SK-N-SH treated with all-trans-retinoic acid at 6 μM for 48 hours (cell line): ENCODE measurements at places on chromosomes 2 and 18.

DNA sequence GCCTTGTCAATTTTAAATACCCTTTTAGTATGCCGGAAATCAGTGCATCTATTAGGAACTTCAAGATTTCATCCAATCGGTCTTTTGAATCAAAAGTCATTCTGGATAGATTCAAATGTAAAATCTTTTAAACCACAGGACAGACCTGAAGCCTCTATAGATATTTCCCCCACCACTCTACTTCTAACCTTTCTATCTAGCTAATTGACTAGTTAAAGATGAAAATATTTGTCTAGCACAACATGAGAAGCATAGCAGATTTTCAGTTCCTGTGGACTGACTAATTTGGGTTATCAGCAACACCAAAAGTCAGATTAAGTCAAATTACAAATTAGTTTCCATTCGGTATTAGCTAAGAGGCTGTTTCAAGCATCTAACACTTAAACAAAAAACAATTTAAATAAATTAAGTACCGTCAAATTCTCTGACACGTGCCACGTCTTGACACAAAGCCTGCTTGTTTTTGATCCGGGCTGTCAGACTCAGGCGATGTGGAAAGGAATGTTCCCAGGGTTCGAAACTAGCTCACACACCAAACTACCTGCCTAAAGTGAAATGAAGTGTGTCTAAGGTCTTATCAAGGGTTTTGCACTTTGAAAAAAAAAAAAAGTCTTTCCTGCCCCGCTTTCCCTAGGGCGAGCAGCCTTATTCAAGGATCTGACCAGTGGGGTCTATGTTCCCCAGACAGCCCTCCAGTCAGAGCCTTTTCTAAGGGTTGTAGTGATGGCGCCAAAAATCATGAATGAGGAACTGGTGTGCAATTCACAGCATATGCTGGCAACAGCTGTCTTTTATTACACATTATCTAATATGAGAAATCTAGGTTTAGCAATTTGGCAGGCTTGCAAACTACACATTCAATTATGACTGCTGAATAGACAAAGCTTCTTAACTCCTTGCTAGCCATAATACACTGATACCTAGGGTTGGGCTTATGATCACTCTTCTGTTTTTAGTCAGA, 4.7 kb downstream of the CYTIP start:
- ATAC-seq: peak; percentile 44; the same call in 2 of the 3 replicates

DNA sequence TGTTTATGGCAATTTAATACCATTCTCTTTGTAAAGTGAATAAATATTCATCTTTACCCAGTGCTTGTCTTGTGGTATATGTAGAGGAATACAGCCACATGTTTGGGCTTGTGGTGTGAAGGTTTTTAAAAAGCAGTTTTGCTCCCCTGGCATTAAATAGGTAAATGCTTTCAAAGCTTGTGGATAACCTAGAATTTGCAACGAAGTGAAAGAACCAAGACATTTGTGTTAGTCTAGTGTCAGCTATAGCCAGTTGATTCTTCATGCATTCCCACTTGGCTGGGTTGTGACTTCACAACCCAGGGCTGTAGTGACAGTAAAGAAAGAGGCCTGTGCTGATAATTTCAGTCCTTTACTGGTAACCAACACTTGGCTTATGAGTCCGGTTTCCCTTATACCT, 32.9 kb upstream of the TOGARAM2 start:
- no peak for ATAC-seq

GRCh38 chr2:45979065-45979464, 318.1 kb upstream of the EPAS1 start:
- no peak for ATAC-seq

GRCh38 chr2:33312355-33312754, 164.1 kb upstream of the RASGRP3 start:
- peak; percentile 67 for ATAC-seq

DNA sequence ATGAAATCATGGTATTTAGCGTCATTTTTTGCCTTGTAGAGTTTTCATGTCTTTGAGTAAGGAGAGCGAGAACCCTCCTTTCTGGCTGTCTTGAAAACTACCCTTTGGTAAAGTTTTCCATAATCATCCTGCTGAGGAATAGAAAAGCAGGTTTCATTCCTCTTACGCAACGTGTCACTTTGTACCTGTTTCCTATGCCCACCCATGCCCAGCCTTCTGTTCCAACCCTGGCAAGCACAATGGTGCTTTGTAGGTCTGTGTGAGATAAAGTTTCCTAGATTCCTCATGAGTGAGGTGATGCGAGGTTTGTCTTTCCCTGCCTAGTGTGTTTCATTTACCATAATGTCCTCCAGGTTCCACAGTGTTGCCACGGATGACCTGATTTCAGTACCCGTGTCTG, 29.3 kb downstream of the CCDC74A start:
- no peak for ATAC-seq

DNA sequence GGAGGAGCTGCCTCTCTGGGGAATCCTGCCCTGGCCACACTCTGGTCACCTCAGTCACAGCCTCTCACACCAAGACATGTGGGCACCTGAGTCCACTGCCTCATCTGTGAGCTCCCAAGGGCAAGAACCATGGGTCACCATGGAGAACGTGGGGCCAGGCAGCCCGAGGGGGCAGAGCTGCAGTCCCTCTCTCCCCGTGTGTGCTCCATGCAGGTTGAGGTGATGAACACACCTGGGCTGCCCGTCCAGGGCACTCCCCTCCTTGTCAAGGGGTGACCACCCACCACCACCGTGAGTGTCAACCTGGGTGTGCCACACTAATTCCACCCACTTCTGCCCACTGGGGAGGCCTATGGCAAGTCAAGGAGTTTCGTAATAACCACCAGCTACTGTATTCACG, 159.6 kb upstream of the RAB6C start:
- no peak for ATAC-seq

DNA sequence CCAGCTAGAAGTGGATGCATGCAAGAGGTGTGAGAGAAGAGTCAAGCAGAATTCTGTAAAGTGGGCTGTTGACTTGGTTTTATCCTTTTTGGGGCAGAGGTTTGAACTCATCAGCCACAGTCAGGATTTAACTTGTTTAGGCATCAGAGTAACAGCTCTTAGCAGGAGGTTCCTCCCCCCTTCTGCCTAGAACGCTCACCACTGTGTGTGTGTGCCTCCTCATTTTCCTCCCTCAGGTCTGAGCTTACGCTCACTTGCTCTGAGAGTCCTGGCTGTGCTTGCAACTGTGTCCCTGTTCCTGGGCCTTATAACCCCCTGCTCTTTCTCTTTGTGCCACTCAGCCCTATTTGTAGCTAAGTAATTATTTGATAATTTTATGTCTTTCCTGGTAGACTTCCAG, 167.9 kb downstream of the TMEM182 start:
- no peak for ATAC-seq
